Stimulated activated CD4-positive, alpha-beta T cell treated with anti-CD3 and anti-CD28 coated beads, TNF-alpha, amount 100 ng/mL, for 1 hour (primary cell): ENCODE measurements at places on chromosomes 1 and 21.

DNA sequence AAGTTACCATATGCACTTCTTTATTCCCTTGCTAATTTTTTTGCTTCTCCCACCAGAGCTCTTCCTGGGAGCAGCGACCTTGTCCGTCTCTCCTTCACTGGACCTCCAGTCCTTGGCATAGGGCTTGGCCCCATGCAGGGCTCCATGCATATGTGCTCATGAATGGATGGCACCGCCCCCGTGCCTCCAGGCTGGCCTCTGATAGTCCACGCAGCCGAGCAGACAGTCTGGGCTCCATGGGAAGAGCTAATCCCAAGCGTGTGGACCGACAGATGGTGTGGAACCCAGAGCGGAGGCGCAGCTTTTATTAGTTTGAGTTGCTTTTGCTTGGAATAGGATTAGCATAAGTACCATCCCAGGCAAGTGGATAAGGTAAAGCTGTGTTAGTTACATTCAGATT is 41.8 kb downstream of the CDCP2 start:
- DNase-seq: no peak

GRCh38 chr1:185690527-185690926 is 43.7 kb upstream of the HMCN1 start:
- DNase-seq: no peak

- DNase-seq: no peak
Observed at GRCh38 chr1:32761936-32762335, 55.2 kb downstream of the YARS1 start.

- no peak for DNase-seq
Observed at GRCh38 chr1:213089924-213090677, 39.1 kb downstream of the RPS6KC1 start.

DNA sequence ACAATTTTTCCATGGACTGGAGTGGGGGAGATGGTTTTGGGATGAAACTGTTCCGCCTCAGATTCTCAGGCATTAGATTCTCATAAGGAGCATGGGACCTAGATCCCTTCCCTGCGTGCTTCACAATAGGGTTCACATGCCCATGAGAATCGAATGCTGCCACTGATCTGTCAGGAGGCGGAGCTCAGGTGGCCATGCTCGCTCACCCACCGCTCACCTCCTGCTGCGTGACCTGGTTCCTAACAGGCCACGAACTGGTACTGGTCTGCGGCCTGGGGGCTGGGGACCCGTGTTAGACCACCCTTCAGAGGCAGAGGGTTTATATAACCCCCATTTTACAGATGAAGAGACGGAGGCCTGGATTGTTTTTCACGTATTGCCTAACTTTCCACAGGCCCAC is 16.3 kb upstream of the SRSF4 start:
- DNase-seq: no peak

- peak; percentile 1 for DNase-seq
Observed at GRCh38 chr1:214427871-214428277, 123.5 kb downstream of the PTPN14 start.

DNA sequence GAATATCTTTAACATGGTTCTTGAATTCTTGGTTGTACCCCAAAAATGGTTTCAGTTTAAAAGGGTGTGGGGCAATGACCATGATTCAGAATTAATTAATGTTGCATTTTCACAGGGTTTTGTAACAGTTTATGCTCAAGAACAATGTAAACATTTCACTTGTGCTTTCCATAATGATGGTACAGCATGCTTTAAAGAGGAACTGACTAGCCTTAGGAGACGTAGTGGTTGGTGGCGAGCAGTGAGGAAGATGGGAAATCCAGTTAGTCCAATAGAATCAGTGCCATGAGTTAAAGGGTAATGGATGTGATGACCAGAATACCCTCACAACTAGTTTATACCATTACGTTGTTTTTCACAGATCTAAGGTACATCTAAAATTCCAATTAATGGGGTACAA is 138.0 kb downstream of the HS2ST1 start:
- no peak for DNase-seq

DNA sequence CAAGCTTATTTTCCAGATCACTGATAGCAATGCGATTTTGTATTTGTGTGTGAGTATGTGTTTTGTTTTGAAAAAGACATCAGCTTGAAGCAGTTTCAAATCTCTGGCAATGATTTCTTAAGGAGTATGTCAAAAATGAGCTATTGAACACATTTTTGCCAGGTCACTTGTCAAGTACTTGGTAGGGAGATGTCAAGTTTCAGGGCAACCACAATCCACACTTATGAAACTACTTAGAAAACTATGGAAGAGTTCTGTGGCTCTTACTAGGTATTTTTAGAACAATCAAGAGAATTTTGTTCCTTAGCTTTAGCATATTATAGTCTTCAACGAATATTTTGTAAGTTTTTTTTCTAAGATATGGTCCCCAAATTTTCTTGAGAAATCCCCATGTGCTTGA is 318.8 kb upstream of the ZRANB2 start:
- no peak for DNase-seq

GRCh38 chr1:232009741-232010140 is 383.2 kb downstream of the DISC1 start:
- DNase-seq: no peak

DNA sequence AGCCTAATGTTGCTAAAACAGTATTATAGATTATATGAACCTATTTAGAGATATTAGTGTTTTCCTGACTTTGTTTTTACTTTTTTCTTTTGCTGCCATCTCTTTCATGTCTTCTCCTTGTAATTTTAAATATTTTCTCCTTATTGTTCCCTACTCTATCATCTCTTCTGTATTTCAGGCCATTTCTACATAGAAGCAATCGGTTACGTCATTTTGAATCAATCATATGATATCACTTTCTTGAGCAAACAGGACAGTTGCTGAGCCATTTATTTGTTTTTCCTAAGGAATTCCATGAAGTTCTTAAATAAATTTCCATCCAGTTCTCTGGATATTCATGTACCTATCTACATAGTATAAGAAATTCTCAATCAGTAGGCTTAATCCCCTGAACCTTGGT is 287.2 kb downstream of the NUF2 start:
- no peak for DNase-seq

DNA sequence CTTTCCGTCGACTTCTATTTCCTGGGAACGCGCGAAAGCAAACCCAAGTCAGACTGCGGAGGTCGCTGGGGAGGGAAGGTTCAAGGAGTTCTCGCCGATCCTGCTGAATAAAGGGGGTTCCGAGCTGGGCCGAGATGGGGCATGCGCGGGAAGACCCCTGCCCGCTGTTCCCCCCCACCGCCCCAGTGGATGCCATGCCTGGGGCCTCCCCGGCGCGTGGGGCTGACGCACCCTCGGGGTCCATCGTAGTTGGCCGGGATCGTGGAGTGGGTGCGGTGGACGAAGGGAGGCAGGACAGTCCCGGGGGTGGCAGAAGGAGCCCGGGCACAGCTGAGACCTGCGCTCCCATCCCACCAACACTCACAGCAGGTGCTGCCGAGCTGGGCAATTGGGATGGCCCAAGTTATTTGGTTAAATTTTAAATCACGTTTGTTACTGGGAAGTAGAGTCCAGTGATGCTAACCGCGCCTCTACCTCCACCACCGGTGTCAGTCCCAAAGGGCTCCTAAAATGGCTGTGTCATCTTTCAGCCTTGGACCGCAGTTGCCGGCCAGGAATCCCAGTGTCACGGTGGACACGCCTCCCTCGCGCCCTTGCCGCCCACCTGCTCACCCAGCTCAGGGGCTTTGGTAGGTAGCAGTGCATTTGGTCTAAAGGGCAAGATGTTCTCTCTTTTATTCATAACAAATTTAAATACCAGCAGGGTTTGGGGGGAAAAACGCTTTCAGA is 801 bp downstream of the MX1 start:
- no peak for DNase-seq
